ENCODE measurements at places on chromosomes 6 and 20. TPM values are rescaled to one million over a fixed set of nuclear protein-coding genes. Genes with fewer than 3 reads are reported as not detected.

GRCh38 chr6:15968519-15968918 lies 160.4 kb upstream of the MYLIP start:
- no peak for DNase-seq

DNA sequence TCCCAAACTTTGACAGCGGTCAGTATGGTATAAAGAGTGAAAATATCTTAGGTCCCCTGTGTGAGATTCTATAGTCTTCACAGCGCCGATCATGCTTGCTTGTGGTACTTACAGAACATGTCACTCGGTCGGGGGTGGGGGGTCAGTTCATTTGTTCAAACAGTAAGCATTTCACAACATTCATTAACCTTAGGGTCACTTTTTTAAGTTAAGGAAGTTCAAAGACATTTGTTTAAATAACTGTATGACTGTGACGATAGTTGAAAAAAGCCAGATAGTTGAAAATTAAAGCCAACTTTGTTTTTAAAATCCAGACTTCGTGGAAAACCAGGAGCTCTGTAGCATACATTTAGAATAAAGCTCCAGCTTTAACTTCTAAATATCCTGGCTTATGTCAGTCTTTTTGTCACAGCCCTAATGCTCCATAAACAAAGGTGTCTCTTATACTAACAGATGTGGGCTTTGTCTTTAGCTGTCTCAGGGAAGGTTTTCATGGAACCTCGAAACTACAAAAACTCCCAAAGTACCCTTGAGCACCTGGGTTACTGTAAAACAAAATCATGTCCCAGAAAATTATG lies 57.9 kb upstream of the PHACTR2 start:
- DNase-seq: no peak

GRCh38 chr6:38064431-38064830 lies 244.9 kb downstream of the ZFAND3 start:
- no peak for DNase-seq

Gene COX4I2
- total RNA-seq: not detected

DNA sequence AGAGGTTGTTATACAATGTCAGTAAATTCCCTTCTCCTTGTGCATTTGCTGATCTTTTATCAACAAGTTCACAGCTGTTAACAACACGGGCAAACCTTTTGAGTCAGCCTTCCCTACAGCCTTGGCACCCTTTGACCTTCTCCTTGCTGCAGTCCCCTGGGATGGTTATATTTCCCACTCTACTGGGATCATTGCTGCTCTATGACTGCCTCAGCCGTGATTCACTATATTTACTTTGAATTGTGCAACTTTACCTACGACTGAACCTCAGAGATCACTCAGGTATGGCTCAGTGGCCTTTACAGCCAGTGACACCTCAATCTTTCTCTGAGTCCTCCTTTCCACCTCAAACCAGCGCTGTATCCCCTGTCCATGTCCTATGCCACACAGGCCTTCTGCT lies 1293.3 kb downstream of the EPHA7 start:
- no peak for DNase-seq

Gene MRAP2
- not detected for total RNA-seq

Gene TUBB1
- total RNA-seq: 0.09 TPM

DNA sequence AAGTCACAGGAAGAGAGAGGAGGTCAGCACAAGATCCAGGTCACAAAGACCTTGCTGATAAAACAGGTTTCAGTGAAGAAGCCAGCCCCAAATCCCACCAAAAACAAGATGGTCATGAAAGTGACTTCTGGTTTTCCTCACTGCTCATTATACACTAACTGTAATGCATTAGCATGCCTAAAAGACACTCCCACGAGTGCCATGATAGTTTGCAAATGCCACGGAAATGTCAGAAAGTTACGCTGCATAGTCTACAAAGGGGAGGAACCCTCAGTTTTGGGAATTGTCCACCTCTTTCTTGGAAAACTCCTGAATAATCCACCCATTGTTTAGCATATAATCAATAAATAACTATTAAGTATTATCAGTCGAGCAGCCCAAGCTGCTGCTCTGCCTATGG lies 427.2 kb downstream of the RFPL4B start:
- no peak for DNase-seq

GRCh38 chr6:16849988-16850680 lies 88.9 kb upstream of the ATXN1 start:
- DNase-seq: no peak

Gene SLC26A8
- total RNA-seq: not detected

Gene OOEP
- 0.48 TPM for total RNA-seq
